ENCODE measurements at places on chromosomes 1 and 21. TPM values are rescaled to one million over a fixed set of nuclear protein-coding genes. Genes with fewer than 3 reads are reported as not detected.
A peak's percentile ranks its signal among the peaks of the same experiment; 100 is the strongest.

GRCh38 chr1:201279313-201279712 is 4.0 kb upstream of the PKP1 start:
- no peak overlapping the region for H3K27ac ChIP-seq
- H3K4me3 ChIP-seq = no peak overlapping the region
- H3K4me1 ChIP-seq = peaks cover 2% of the 10 kb centered on the region

DNA sequence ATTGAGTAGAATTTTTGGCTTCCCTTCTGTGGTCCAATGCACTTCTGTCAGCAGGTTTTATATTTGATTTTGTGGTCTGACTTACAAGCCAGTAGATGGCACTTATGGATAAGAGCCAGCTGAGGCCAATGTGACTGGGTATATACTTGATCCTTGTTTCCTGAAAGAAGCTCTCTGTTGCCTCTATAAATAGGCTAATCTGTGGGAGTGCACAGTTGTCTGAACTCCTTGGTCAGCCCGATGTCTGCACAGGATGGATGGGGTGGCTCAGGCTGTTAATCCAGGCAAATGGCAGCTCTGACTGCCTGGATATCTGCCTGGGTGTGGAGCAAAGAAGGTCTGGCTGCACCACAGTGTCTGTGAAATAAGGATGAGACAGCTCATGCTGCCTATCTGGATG is 1183.7 kb upstream of the PRMT6 start:
- no peak overlapping the region for H3K27ac ChIP-seq
- H3K4me3 ChIP-seq = no peak overlapping the region
- DNase-seq = no peak

Gene HSD11B1
- total RNA-seq = not detected

DNA sequence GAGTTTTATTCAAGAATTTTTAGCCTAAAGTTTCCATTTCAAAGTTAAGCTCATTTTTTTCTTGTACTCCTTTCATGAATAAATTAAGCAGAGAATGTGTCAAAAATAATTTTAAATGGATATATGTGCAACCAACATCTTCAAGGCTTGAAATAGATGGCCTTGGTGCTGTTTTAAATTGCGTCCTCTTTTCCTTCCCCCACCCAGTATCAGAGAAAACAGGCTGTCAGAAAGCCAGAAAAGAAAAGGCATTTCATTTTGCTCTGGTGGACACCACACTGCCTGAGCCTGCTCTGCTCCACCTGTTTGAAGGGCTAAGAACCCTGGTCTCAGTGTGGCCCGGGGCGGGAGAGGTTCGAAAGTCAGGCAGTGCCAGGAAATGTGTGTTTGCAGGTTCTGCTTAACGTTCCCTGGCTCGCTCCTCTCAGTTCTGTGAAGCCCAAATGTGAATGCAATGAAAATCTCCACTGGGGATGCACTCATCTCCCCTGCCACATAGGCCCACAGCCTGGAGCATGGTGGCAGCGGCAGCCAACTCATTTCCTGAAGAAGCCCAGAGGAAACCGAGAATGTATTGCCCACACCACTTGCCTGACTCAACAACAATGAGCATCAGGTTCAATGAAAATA is 134.4 kb downstream of the SDCCAG8 start:
- no peak overlapping the region for H3K4me3 ChIP-seq
- no peak overlapping the region for H3K27ac ChIP-seq
- H3K36me3 ChIP-seq = no peaks in the 10 kb centered on the region
- H3K27me3 ChIP-seq = no peaks in the 10 kb centered on the region
- peaks cover 9% of the 10 kb centered on the region for H3K4me1 ChIP-seq
- no peak for DNase-seq

DNA sequence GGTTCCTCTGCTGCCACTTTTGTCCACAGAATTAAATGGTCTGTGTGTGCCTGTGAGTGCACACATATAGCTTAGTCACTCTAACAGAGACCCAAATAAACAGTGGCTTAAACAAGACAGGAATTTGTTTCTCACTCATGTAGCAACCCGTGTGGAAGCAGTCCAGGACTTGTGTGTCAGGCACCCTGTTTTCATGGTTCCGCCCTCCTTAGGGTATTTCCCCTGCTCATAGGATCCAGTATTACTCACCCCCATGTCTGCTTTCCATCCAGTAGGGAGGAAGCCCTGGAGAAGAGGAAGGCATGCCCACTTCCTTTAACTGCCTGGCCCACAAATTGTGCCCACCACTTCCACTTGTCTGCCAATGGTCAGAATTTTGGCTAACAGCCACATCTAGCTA is 41.3 kb upstream of the TACSTD2 start:
- peaks cover 2% of the 10 kb centered on the region for H3K4me1 ChIP-seq
- DNase-seq = no peak
- no peak overlapping the region for H3K4me3 ChIP-seq

- no peaks in the 10 kb centered on the region for H3K27me3 ChIP-seq
- DNase-seq = no peak
- H3K4me1 ChIP-seq = peaks cover 24% of the 10 kb centered on the region
These were observed 18.3 kb downstream of the ZBED6 start for GRCh38 chr1:203813581-203814341.

DNA sequence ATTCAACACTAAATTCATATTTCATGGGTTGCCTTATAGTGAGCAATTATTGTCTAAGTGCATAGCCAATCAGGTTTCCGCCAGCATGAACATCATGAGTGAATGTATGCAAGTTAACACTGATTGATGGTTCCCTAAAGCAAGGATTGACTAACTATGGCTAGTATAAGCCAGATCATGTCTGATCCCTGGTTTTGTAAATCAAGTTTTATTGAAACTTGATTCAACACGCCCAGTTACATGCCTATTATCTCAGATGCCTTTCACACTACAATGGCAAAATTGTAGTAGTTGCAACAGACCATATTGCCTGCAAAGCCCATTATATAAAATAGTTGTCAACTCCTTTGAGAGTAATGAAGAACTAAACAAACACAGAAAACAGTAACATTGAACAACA is 1127.4 kb downstream of the NCAM2 start:
- H3K36me3 ChIP-seq = no peaks in the 10 kb centered on the region
- no peaks in the 10 kb centered on the region for H3K4me1 ChIP-seq
- no peak overlapping the region for H3K4me3 ChIP-seq
- DNase-seq = no peak
- no peak overlapping the region for H3K27ac ChIP-seq

DNA sequence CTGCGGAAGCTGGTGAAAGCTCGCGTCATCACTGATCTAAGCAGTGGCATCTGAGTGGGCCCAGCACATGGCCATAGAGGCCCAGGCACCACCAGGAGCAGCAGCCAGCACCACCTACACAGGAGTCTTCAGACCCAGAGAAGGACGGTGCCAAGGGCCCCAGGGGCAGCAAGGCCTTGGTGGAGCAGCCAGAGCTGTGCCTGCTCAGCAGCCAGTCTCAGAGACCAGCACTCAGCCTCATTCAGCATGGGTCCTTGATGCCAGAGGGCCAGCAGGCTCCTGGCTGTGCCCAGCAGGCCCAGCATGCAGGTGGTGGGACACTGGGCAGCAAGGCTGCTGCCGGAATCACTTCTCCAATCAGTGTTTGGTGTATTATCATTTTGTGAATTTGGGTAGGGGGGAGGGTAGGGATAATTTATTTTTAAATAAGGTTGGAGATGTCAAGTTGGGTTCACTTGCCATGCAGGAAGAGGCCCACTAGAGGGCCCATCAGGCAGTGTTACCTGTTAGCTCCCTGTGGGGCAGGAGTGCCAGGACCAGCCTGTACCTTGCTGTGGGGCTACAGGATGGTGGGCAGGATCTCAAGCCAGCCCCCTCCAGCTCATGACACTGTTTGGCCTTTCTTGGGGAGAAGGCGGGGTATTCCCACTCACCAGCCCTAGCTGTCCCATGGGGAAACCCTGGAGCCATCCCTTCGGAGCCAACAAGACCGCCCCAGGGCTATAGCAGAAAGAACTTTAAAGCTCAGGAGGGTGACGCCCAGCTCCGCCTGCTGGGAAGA is 3.2 kb upstream of the ARTN start:
- H3K27ac ChIP-seq = no peak overlapping the region
- H3K36me3 ChIP-seq = no peaks in the 10 kb centered on the region
- DNase-seq = no peak
- H3K4me1 ChIP-seq = peaks cover 10% of the 10 kb centered on the region
- peaks cover 16% of the 10 kb centered on the region for H3K27me3 ChIP-seq

Gene PDPN
- not detected for total RNA-seq

DNA sequence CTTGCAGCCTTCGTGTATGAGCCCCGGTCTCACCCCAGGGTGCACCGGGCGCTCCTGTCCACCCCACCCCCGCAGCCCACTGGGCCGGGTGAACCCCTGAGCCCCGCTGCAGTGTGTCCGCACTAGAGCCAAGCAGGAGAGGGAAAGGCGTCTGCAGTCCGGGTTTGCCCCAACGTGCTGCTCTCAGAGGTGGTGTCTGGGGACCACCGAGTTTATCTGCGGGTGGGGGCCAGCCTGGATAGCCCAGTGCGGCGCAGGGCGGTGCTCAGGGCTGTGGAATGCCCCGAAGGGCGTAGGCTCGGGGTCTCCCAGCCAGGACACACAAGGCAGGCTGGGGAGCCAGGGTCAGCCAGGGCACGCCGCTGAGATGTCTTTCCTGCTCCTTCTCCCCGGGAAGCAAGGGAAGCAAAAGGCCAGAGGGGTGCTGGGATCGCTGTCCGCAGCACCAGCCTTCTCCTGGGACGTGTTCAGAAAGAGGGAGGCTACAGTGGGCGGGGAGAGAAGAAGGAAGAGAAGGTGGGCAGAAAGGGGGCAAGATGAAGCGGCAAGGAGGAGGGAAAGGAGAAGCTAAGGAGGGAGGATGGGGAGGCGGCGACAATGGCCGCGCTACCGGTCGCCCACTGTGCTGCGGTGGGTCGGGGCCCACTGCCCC is 56.6 kb downstream of the MAB21L3 start:
- H3K36me3 ChIP-seq = no peaks in the 10 kb centered on the region
- peak overlapping the region; percentile 85 for H3K4me3 ChIP-seq
- peak overlapping the region; percentile 86 for H3K27ac ChIP-seq
- peaks cover 15% of the 10 kb centered on the region for H3K4me1 ChIP-seq
- DNase-seq = no peak

Data from activated naive CD8-positive, alpha-beta T cell treated with anti-CD3 and anti-CD28 coated beads, Interleukin-2, amount 10 ng/mL, durations not matched to agents 7 days and 5 days (primary cell).